GM19239 (cell line): ENCODE measurements at places on chromosomes 12 and 14.

- peak; percentile 54 for DNase-seq
Measured at GRCh38 chr14:106286697-106287290, 760.4 kb downstream of the TMEM121 start.

GRCh38 chr14:24254630-24255392 lies 8.2 kb downstream of the TGM1 start:
- no peak for DNase-seq

DNA sequence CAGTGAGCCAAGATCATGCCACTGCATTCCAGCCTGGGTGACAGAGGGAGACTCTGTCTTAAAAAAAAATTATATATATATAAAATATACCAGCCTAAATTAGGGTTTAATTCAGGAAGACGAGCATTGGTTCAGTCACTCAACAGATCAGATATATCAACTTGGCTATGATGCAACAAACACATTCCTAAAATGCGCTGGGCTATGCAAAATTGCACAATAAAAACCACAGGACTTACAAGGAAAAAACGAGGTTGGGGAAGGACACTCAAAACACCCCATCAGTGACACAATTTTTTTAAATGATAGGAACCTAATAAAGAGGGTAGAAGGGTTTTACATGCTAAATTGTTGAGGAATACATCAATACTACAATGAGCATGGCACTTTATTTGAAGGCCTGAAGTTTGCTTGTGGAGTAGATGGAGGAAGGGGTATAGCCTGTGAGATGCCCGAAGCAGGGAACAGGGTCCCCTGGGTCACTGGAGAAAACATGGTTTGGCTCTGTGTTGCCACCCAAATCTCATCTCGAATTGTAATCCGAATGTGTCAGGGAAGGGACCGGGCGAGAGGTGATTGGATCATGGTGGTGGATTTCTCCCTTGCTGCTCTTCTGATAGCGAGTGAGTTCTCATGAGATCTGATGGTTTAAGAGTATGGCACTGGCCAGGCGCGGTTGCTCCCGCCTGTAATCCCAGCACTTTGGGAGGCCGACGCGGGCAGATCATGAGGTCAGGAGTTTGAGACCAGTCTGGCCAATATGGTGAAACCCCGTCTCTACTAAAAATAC lies 71.2 kb downstream of the TNFAIP2 start:
- DNase-seq, result no peak

DNA sequence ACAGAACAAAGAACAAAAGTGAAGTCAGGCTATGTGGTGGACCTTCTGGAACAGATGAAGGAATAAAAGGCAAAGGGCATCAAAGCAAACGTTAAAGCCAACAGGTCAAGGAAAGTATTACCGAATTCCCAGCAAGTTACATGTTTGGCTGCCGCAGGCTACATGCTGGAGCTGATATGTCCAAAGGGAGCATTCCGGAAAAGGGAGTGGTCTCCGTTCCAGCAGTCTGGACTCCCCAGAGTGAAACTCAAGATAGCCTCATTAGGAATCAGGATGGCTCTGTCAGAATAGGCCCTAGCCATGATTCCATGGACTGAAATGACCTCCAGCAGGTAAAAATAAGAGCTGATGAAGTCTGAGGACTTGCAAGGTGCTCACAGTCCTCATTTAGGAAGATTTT lies 379.8 kb upstream of the PRICKLE1 start:
- no peak for DNase-seq

DNA sequence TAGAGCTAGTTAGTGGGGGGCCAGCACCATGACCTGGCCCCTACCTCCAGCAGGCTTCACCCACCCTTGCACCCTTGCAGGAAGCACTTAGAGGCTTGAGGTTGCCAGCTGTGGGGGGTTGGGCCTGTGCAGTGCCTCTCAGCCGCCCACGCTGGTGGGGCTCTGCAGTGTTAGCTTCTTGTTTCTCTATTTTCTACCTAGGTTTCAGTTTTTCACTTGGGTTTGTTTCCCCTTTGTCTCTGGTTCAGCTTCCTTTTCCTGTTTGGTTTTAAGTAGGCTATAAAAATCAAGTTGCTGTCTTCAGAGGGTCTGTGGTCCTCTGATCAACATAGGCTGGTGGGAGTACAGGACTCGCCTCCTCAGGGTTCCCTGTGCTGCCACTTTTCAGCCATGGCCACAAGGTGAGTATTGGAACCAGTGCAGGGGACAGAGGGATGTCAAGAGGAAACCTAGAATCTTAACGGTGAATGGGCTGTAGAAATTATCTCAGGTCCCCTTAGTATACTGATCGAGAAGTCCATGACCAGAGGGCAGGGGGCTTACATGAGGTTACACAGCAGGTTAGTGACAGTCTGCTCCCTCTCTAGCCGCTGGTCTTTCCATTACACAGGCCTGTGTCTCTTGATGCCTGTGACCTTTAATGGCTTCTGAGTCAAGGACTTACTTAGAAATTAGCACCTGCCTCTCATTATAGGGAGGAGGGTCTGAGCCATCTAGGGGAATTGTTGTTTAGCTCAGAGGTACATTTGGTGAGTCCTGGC lies at the start of gene EVL:
TSS of gene EVL (plus strand) at position 312 of the 761 bp plus-strand sequence. CDS start at position 391, 79 bp downstream.
- DNase-seq, result no peak

- no peak for DNase-seq
Measured at GRCh38 chr12:108409481-108409880, 70.4 kb upstream of the CMKLR1 start.

- peak; percentile 43 for DNase-seq
Measured at GRCh38 chr12:13864081-13864673, 117.2 kb downstream of the GRIN2B start.

DNA sequence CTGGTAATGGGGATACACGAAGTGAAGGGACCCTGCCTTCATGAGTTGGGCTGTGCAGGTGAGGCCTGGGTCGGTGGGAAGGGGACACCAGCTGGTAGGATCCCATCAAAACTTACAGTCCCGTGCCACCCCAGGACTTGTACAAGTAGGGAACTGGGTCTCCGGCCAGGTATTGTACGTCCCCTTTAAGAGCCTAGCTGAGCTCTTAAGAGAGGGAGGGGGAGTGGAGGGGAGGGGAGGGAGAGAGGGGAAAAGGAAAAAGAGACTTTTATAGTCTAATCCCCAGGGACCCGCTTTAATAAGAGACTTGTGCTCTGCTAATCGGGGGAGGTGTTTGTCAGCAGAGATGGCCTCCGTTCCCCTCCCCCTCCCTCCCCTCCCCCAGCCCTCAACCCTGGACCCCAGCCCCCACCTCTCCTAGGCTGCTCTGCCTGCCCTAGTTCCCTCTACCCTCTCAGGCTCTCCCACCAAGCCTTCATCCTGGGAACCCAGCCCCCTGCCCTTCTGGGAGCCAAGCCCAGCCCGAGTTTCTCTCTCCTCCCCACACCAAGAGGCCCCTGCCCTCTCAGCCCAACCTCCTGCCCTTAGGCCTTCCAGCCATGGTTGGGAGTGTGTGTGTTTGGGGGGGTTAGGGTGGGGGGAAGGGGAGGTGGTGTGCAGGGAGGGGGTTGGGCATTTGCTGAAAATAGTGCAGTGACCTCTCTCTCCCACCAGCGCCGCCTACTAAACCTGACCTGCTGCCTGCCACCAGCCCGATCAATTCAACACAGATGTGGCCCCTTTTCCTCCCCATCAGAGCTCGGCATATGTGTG lies 2.6 kb downstream of the GDF11 start:
- no peak for DNase-seq
